ENCODE measurements at places on chromosomes 16 and 17. TPM values are rescaled to one million over a fixed set of nuclear protein-coding genes. Genes with fewer than 3 reads are reported as not detected.

- no peak for DNase-seq
Observed at GRCh38 chr17:42362245-42362961, 25.8 kb downstream of the STAT3 start.

DNA sequence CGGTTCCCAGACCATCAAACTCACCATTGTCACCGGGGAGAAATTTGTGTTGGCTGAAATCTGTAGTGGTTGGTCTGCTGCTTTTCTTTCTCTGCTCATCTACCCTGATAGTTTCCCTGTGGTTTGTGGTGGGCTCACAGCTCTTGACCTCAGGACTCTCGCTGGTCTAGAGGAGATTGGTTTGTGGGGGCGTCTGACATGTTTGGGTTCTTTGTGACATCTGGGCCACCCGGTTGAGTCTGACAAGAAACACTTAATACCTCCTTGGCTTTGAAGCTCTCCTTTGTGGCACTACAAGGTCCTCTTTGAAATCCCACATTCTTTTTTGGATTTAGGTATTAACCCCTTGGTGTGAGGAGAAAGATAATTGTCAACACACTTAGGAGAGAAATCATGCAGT is 662.0 kb downstream of the WWOX start:
- no peak for DNase-seq

DNA sequence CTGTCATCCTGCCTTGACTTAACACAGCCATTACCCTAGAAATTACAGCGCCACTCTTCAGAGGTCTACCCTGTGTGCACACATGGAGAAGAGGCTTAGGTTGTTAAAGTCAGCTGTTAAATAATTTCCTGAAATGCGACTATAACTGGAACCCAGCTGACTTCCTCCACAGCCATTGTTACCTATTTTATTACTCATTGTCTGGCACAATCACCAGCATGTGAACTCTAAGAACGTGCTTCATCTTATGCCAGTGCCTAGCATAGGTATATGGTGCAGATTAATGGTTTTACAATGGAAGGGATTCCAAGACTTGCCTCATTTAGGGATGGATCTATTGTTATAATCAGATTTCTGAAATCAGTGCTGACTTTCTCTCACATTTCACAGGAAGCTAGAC is 11.9 kb downstream of the RDM1 start:
- no peak for DNase-seq

Gene DRC7
- under 0.01 TPM for total RNA-seq

DNA sequence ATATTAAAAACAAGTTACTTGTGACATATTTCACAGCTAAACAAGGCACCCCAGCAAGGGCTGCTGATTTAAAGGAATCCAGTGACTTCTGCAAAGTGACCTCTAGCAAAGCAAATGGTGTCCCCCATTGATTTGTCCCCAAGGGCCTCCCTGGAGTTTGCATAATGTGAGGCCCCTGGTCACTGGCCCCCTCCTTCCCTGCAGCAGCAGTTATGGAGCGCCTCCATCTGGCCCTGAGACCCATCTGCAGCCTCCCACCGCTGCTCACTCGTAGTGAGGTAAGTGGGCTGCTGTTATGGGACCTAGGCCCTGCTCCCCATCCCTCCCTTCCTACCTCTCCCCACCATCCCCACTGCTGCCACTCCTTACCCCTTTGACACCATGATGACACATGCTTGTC is 19.6 kb upstream of the EEF2K start:
- DNase-seq = no peak

DNA sequence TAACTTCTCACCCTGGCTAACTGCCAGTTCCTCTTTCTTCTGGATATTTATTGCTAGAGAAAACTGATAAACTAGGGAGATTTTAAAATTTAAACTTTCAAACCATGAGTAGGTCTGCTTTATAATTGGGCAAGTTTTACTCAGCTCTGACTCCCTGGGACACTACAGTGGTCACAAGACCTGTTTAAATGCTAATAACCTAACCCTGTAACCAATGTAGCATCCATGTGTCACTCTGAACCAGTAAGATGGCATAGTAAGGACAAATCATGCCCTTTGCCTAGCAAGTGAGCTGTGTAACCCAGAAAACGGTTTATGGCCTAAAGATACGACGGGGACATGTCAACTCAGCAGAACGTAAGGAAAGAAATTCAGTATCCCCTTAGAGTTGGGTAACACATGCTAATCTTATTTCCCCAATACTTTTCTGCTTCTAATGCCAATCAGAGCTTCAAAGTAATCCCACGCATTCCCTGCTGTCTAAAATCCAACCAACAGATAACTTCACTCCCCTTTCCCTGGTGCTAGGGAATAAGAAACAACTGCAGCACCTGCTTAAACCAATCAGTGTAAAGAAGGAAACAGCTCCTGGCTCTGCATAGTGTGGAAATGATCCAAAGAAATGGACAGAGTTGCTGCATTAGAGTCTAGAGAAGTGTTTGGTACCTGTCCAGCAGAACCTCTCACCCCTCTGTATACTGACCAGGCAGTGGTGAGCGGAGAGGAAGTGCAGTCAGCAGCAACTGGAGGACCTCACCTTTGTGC is 85.7 kb downstream of the NCOR1 start:
- no peak for DNase-seq
